ENCODE measurements at places on chromosomes 2 and 18.

DNA sequence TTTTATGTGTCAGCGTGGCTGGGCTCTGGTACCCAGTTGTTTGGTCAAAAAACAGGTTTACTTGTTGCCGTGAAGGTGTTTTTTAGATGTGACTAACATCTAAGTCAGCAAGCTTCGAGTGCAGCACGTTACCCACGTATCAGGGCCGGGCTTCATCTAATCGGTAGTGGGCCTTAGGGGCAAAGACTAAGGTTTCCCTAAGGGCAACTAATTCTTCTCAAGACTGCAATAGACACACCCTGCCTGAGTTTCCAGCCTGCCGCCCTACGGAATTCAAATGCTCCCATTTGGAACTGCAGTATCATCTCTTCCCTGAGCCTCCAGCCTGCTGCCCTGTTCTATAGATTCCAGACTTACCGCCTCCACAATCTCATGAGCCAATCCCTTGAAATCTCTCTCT, 27.7 kb downstream of the FHL2 start:
- DNase-seq: no peak

DNA sequence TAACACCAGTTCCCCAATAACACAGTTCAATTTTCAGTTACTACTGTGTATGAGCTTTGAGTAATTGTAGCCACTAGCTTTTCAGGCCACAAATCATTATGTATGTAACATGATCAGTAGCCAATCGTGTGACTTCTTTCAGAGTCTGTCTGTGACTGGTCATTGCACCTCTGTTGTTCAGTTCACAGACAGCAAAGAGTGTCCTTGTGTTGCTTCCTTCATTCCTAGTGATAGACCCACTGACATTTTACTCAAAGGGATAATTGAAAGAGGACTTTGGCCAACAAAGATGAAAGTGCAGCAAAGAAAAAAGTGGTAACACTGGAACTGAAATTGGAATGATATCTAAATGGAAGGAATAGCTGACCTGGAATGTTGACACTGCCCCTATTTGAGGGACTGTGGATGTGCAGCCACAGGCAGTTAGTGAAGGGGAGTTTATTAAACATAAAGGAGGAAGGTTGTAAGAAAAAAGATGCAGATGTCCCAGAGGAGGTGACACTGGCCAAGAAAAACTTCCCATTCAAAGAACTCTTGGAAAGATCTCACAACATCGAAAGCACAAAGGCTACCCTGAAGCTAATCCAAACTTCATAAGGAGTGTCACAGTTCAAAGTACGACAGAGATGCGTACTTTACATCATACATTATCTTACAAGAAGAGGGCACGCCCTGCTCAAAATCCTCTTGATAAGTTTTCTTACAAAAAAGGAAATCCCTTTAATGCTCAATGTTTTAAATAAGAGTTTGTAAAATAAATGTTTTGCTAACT, 19.3 kb downstream of the TTC39C start:
- no peak for DNase-seq

DNA sequence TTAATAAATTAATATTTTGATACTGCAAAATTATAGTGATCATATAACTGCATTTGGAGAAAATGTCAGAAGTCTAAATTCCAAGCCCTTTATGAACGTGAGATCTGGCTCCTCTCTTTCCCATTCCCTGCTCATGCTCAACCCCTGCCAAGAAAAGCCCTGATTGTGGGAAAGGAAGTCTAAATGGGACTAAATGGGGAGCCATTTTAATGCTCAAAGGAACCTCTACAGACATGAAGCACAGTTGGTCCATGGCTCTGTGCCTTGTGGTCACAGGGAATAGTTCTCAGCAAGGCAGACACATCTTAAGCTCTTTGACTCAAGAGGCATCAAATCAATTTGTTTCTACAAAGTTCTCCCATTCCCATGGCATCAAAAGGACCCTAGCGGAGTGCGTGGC, 29.3 kb upstream of the INSIG2 start:
- DNase-seq: no peak

GRCh38 chr2:164498836-164499235, 122.4 kb downstream of the GRB14 start:
- peak; percentile 21 for DNase-seq

DNA sequence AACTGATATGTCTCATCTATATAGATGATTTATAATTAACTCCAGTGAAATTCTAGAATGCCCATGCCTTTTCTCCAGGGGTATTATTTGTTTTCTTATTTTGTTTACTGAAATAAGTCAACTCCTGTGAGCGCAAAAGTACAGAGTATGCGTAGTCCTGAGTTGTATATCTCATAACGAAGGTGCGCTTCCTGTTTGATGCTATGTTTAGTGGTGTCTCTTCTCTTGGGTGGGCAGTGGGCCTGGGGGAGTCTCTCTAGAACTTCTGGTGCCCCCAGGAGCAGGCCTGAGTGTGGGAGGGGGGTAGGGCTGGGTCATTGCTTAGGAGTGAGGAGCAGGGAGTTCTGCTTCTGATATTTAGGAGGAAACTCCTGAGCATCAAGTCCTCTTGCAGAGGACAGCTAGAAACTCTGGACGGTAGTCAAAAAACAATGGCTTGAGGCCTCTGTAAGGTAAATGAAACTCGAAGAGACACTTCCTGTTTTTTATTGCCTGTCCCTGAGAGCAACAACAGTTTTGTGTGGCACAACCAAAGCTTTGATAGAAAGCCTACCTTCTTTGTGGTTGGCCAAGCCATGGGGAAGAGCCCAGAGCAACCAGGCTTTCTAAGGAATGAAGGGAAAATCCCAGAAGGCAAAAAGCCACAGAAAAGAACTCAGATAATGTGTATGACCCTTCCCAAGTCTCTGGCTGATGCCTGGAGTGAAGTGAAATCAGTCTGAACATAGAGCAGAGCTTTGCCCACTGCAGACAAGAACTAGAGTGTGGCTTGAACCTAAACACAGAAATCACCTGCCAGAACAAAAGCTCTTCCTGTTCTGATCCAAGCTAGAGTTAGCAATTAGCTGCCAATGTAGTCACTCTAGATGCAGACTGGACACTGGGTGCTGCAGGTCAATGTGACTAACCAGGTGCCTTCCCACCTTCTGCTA, 8.5 kb upstream of the SP140L start:
- DNase-seq: no peak

DNA sequence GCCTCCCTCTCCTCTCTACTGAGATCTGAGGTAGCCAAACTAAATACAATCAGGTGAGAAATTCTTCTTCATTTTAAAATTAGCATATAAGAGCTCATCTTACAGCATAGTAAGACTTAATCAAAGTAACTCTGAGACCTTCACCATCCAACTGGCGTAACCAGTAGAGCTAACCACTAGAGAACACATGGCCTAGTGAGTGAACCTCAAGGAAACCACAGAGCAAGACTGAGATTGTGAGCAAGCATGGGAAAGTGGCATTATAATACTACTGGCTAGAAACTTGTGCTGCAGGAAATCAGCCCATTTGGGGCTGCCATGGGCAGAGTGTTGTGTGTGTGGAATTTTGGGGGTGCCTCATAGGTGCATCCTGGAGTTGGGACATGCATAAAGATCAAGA, 61.1 kb upstream of the SPHKAP start:
- no peak for DNase-seq

DNA sequence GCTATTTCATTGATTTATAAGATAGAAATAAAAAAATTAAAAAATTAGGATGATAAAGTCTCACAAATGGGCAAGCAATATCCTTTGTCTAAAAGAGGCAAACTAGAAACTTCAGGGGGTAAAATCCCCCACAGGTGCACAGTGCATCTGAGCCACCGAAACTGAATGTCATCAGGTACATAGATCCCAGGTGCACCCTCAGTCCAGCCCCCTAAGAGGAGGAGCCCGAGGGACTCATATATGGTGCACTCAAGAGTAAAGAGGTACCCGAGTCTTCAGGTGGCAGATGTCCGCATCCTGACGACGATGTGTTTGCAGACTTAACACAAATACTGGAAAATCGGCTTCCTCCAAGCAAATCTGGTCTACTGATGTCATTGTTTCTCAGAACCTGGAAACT, 11.3 kb downstream of the QPCT start:
- DNase-seq: no peak

Data from NCI-H2081 (cell line).